Activated CD4-positive, alpha-beta memory T cell treated with anti-CD3 and anti-CD28 coated beads for 36 hours (primary cell): ENCODE measurements at places on chromosomes 7 and 10. TPM values are rescaled to one million over a fixed set of nuclear protein-coding genes. Genes with fewer than 3 reads are reported as not detected.

NFE2L3 gene
- total RNA-seq = 30.3 TPM

SPDYE8 gene
- total RNA-seq = not detected

PRSS37 gene
- total RNA-seq = not detected

CRHR2 gene
- 0.07 TPM for total RNA-seq

DNA sequence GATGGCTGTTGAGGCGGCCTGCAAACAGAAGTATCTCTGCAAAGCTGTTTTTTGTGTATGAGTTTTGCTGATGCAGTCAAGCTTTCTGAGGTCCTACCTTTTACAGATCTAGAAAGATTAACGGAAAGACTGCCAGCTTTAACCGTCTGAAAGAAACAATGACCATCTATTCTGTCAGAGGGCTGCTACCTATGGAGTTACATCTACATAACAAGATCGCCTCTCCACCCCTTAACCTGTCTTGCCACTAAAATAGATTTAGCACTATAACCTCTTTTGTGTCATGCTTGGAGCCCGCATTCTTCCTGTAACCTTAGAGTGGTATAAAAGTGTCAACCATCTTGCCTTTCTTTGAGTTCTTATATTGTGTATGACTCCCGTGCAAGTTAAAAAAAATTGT is 291.2 kb downstream of the POM121L12 start:
- DNase-seq = no peak

DNA sequence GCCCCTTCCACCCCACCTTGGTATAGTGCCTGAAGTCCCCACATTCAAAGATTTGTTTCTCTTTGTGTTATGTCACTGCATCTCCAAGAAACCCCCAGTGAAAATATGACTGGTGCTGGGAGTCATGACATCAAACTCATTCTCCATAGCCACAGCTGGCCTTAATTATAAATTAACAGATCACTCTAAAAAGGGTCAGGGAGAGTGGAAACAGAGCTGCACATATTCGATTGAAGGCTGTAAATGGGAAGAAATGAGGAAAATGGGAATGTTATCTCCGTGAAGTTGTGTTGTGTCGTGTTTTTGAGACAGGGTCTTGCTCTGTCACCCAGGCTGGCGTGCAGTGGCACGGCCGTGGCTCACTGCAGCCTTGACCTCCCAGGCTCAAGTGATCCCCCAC is 24.2 kb upstream of the NUP42 start:
- no peak for DNase-seq

GRCh38 chr7:128148676-128149075 is 92.4 kb upstream of the LEP start:
- no peak for DNase-seq

DNA sequence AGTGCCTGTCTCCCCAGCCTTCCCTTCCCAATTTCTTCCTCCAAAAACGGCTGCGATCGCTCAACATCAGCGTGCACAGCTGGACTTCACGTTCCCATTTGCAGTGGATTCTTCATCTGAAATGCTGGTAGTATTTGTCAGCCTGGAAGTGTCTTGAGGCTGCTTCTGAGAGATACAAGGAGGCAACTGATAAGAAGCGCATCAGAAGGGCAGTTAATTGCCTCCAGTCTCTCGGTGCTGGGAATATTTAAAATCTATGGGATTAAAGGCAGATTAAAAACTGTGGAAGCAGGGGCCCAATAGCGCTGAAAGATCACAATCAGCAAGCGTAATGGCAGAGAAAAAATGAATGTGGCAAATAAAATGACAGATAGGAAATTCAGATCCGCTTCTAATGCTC is 450.0 kb downstream of the GATA3 start:
- no peak for DNase-seq
